Activated naive CD4-positive, alpha-beta T cell (primary cell): ENCODE measurements at places on chromosomes 5 and 9.

DNA sequence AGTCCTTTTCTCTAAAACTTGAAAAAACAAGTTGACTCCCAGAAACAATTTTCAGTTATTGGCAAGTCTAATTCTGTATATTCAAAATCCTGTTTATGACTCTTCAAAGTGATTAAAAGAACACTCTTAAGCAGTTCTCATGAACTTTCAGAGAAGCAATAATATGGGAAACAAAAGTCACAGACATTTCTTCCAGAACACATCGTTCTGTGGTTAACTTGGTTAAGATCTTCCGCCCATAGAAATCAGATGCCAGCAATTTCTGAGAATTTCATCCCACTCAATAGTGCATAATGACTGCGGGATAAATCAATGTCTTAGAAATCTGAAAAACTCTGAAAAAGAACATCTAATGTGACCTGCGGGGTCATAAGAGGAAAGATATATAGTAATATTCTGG lies 300.5 kb downstream of the COX7C start:
- no peak for DNase-seq

DNA sequence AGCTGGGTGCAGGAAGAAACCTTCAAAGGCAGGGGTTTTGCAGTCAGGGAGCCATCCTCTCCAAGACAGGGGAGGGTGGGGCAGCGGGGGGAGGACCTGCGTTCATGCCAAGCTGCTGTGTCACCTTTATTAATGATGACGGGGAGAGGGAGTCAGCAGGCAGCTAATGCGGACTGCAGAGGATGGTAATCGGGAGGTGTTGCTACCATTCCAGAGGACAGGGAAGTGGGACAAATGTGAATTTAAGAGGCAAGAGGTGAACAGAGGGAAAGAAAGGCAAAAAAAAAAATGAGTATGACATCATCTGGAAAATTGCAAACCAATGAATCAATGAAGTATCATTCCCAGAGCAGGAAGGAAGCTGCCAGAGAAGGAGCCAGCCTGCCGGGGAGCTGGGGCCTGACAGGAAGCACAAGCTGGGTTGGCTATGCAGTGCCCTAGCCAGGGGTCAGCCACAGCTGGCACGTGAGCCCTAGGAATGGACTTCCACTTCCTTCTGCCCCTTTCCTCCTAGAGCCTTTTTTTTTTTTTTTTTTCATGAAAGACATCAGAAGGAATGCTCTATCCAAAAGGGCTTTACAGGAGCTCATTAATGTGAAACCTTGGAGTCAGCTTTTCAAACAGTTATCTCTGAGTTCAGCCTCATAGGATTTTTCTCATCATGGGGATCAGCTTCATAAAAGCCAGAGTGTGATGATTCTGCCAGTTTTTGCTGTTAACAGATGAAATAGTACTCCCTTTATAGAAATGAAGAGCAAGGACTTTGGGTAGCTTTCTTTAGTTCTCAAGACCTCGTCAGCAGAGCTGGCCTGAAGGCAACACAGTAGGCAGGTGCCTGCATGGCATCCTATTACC lies 9.2 kb downstream of the INSYN2B start:
- DNase-seq, result no peak

DNA sequence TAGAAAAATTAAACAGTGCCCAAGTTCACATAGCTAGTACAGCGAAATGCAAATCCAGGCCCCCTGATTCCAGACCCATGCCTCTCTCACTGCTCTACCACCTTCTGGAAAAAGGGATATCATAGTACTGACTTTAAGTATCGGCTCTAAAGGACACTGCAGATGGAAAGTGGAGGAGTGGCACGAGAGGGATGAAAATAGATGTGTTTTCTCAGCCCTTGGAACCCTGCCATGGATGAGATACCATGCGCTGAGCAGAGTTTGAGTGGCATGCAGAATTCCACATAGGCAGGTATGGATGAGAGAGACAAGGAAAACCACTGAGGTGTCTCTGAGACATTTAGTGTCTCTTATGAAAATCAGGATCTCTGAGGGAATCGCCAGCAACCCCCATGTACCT lies 18.8 kb downstream of the CKMT2 start:
- no peak for DNase-seq

DNA sequence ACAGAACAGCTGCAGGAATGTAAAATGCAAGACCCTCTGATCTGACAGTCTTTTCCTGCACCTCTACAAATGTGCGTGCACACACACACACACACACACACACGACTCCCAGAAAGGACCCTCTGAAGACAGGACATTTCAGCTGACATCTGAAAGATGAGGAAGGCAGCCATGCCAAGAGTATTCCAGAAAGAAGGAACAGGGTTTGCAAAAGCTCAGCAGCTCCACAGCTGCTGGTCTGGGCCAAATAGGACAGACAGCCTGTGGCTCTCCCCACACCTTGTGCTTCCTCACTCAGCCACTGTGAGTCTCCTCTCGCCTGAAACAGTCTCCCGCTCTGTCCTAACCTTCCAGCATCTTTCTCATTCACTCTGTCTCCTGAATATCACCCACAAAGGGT lies 189.0 kb downstream of the PALM2AKAP2 start:
- no peak for DNase-seq
